NCI-H460 (cell line): ENCODE measurements at places on chromosomes 4 and X.

DNA sequence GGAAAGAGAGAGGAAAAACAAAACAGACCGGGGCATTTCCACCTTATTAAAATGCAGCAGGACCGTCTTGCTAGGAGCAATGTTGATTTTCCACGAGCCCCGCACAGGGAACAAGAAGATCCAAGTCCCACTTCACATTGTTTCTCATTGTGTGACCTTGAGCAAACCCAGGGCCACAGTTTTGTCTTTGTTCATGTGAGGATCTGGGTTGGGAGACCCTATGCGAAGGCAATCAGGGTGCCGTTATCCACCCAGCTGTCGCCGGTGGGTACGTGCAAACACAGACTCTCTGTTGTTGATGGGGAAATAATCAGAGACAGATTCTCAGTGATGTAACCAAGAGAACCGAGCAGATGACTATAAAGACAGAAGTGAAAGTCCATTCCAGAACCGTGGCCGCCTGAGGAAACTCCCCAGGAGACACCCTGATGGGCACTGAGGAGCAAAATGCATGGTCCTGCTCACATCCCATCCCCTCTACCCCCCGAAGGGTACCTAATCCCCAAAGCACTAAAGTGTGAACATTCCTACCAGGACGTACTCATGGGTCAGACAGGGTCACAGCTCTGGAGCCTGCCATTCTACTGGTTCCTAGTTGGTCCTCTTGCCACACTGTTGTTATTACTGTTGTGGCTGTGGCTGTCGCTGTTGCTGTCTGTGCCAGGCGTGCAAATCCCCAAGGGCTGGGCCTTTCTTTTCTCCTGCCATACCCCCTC is 102.7 kb upstream of the RBPJ start:
- no peak for DNase-seq

- no peak for DNase-seq
Observed at GRCh38 chr4:13942977-13943376, 315.5 kb upstream of the BOD1L1 start.

- DNase-seq = no peak
Observed at GRCh38 chr4:71992571-71993312, 39.1 kb upstream of the NPFFR2 start.

- no peak for DNase-seq
Observed at GRCh38 chrX:119870626-119871131, 854 bp downstream of the RNF113A start.
